ENCODE measurements at places on chromosomes 1 and 21.

GRCh38 chr21:29549614-29550013 is 250.9 kb downstream of the BACH1 start:
- DNase-seq, result no peak

- DNase-seq, result no peak
Measured at GRCh38 chr1:87939444-87939843, 610.8 kb downstream of the LMO4 start.

DNA sequence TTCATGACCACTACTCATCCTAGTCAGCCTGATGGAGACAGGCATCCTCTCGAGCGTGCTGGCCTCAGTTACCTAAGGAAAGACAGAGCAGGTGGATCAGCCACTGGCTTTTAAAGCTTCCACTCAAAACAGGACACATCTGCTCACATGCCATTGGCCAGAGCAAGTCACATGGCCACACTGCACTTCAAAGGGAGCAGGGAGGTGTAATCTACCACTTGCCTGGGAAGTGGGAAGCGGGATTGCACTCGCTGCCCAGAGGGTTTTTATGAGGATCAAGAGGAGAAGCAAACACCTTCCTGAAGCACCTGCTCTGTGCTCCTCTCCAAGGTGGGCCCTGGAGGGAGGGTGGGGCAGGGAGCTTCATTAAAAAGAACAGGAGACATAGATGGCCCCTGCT is 108.0 kb downstream of the TAS1R2 start:
- DNase-seq, result no peak

DNA sequence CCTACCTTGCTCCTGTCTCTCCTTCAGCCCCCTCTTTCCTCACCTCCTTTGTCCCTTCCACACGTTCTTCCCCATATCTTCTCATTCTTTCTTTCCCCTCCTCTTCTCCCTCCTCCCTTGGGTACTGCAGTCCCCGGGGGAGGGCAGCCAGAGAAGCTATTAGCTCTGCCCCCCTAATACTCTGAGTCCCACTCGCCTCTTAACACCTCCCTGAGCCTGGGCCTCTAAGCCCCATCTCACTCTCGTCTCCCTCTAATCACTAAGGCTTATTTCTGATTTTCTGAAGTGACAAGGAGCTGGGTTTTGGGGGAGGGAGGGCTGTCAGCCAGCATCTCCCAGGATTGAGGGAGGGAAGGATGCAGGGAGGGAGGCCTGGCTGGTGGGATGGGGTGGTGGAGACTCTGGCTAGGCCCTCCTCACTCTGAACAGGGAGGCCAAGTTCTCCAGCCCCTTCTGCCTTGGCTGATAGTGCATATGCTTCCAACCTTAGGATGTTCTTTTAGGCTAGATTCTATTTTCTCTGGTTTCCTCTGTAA is 25.6 kb upstream of the DMBX1 start:
- no peak for DNase-seq

DNA sequence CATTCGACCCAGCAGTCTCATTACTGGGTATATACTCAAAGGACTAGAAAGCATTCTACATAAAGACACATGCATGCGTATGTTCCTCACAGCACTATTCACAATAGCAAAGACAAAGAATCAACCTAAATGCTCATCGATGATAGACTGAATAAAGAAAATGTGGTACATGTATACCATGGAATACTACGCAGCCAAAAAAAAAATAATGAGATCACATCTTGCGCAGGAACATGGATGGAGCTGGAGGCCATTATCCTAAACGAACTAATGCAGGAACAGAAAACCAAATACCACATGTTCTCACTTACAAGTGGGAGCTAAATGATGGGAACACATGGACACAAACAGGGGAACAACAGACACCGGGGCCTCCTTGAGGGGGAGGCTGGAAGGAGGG is 43.7 kb downstream of the ELF3 start:
- DNase-seq, result no peak

- no peak for DNase-seq
Measured at GRCh38 chr1:228768355-228769000, 33.2 kb downstream of the RHOU start.

DNA sequence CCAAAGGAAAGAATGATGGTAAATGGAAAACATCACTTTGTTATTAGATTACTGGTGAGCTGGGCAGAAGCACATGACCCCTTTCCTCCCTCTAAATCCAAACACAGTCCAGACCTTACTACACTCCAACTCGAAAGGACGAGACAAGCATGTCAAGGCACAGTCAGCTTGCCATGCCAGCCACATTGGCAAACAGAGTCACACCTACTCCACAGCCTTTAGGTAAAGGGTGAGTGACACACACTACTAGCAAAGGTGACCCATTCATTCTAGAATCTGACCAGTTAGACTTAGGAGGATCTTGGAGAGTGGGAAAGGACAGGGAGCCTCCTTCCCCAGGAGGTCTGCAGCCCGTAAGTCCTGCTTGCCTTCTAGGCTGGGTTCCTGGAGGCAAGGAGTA is 3.0 kb downstream of the SLC44A3 start:
- DNase-seq, result no peak

DNA sequence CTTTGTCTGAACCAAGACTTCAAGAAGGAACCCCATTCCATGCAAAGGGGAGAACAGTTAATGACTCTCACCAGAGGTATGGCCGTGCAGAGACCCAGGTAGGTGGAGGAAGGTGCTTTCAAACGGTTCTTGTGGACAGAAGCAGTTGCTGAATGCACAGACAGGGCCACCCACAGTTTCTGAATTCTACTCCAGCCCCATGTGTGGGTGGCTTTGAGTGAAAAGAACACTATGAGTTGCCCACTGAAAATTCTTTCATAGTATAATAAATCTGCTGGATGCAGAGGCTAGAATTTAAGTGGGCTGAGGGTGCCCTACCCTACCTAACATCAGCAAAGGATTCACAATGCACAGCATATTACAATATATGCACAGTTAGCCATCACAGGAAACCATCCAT is 7.2 kb upstream of the CCDC185 start:
- no peak for DNase-seq

DNA sequence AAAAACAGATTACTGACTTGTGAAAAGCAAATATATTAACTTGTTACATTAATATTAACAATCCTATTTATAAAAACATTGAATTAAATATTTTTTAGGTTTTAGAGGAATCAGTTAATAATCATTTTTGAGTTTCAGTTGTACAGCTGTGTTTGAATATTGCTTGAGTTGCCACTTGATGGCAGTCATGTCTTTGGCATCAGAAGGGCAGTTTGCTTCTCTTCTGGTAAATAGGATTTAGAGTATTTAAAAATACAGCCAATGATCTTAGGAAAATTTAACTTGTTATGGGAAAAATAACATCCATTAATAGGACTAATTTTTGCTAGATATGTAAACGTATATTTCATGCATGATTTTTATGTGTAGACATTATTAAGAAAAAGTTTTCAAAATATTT is 234.1 kb downstream of the NCAM2 start:
- DNase-seq, result no peak

DNA sequence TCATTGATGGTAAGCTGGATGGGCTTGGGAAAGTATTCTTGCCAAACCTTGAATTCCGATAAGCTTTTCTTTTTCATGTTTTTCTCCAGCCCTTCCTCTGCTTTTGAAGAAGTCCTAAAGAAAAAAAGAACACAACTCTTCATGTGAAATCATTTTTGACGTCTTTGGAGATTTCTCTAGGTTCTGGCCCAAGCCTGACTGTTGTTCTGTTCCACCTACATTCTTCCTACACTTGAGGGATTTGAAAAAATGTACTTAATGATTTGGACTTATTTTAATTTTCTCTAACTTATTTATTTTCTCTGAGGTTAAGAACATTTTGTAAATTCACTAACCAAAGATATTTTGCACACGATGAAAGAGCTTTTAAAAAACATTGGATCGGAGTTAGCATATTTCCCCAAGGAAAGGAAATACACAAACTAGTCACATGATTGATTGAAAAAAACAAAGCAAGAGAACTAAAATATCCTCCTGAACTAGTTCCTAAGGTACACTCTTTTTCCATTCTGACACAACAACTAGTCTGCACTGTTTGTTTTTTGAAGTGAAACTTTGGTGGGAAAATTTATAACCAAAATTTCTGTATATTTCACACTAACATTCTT is 82.3 kb downstream of the LTN1 start:
- DNase-seq, result no peak

- no peak for DNase-seq
Measured at GRCh38 chr1:64209221-64209620, 5.8 kb downstream of the UBE2U start.

DNA sequence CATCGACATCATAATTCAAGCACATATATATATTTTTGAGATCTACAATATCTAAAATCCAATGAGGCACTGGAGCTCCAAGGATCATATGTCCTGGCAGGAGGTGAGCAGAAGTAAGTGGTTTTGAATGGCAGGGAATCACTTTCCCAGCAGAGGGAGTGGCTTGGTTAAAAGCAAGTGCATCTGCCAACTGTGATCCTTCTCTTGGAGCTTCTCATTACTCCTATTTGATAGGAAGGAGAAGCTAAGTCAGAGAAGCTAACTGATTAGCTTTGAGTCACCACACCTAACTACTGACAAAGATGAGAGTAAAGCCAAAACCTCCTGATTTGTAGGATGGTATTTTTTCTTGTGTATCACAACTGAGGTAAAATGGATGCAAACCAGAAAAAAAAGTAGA is 55.0 kb downstream of the ALG14 start:
- DNase-seq, result no peak

DNA sequence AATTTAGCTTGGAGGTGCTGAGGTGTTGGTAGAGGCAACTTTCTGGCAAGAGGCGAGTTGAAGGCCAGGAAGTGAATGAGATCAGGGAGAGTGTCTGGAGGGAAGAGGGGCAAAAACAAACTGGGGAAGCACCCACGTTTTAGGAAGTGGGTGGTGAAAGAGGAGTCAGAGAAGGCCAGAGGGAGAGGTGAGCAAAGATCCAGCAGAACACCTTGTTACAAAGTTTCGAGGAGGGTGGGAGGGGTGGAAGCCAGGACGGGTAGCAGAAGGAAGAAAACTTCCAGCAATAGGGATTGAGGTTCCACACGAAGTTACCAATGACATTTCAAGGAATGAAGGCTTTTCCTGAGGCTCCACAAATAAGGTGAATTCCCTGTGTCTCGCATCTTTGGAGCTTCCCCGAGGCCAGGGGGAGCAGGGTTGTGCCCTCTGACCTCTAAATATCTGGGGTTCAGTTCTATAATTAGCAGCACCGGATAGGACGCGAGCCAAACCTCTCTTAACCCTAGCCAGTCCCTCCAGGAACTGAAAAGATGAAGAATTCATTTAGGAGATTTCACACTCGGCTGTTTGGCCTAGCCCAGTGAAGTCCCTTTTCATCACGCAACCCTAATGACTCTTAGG is 578 bp upstream of the SESN2 start:
- no peak for DNase-seq

- DNase-seq, result no peak
Measured at GRCh38 chr1:51708911-51709760, 92.2 kb downstream of the OSBPL9 start.

Measured in activated naive CD4-positive, alpha-beta T cell treated with anti-CD3 and anti-CD28 coated beads, Interleukin-2, amount 50 U/mL, for 16 hours (primary cell).